B cell (primary cell): ENCODE measurements at places on chromosomes 4 and X.

DNA sequence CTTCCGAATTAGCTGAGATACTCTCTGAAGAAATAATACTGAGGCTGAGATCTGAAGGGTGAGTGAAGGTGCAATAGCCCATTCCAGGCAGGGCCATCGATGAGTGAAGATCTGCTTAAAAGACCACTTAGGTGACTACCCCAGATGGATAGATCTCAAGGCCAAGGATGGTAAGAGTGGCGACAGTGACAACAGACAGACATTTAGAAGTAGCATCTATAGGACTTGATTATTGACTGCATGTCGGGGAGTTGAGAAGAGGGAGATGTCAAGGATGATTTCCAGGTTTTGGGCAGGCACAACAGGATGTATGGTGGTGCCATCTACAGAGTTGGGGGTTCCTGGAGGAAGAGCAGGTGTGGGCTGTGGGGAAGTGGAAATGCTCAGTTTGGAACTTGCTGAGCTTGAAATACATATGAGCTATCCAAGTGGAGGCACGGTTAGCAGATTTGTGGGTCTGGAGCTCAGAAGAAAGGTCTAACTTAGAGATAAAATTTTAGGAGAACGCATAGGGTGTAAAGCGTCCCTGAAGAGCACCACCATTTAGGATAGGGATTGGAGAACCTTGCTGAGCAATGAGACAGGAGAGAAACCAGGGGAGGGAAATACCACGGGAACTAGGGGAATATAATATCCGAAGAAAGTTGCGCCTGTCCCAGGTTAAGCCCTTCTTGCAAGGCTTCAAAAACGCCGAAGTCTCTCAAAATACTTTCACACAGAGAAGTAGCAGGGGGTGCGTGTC is 688 bp downstream of the UFSP2 start:
- peak; percentile 61 for DNase-seq

GRCh38 chr4:134308910-134309309 is 107.3 kb upstream of the PABPC4L start:
- no peak for DNase-seq

GRCh38 chrX:14698790-14699189 is 169.5 kb downstream of the GLRA2 start:
- DNase-seq = no peak

DNA sequence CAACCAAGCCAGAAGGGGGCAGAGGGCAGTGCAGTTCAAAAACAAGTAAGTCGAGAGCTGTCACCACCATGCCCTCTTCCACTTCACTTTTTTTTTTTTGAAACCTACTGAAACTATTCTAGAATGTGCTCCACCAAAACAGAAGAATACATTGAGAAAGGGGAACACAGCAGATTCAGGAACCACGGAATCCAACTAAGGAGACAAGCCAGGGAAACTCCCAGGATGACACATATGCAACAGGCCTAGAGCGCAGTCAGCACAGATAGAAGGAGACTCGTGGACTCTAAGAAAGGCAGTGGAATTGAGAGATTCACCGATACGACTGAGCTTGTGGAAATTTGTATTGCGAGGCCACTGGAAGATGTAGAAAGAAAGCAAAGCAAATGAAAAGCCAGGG is 66.1 kb downstream of the PHKA2 start:
- DNase-seq = no peak

- no peak for DNase-seq
Observed at GRCh38 chrX:17803449-17803848, 57.6 kb downstream of the RAI2 start.

GRCh38 chrX:829145-829544 is 198.6 kb downstream of the SHOX start:
- DNase-seq = no peak

GRCh38 chr4:84381759-84382158 is 117.3 kb downstream of the NKX6-1 start:
- DNase-seq = no peak

GRCh38 chr4:11376571-11376970 is 52.1 kb downstream of the HS3ST1 start:
- no peak for DNase-seq

- DNase-seq = no peak
Observed at GRCh38 chr4:89006307-89006706, 50.7 kb downstream of the FAM13A start.

DNA sequence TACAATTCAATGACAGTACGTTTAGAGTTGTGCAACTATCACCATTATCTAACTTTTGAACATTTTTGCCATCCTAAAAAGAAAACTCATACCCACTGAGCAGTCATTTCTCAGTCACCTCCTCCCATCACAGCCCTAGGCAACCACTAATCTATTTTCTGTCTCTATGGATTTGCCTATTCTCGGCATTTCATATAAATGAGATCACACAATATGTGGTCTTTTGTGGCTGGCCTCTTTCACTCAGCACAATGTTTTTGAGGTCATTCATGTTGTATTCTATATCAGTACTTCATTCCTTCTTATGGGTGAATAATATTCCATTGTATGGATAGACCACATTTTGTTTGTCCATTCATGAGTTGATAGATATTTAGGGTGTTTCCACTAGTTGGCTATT is 103.0 kb downstream of the PPEF1 start:
- DNase-seq = no peak

DNA sequence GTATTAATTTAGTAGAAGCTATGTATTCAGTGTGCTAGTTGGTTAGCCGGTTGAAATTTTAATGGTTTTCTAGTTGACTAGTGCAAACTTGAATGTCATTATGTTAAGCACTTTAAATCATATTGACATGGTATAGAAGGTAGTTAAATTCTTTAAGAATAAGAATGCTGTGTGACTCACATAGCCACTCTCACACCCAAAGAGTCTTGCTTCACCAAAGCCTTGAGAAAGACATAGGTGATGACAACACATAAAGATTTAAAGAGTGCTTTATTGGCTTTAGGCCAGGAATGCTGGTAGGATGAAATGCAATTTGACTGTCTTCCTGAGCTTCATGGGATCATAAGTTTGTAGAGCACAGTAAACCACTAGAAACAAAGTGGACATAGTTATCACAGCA is 85.3 kb downstream of the DCAF8L2 start:
- no peak for DNase-seq

- no peak for DNase-seq
Observed at GRCh38 chrX:73401591-73402266, 45.1 kb upstream of the CDX4 start.

DNA sequence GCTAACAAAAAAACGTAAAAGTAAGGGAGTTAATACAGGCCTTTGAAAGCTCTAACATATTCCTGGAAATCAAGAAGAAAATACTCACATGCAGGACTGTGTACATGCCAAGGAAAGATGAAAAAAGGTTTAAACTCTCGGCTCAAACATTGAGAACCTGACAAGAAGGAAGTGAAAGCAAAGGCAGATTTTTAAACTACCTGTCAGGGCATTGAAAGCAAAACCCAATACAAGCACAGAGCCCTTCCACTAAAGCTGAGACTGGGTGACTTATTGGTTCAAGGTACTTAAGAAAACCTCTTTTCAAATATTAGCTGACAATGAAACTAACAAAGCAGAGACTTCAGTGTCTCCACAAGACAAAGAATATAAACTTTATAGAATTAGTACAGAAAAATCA is 313.0 kb upstream of the GRID2 start:
- no peak for DNase-seq

GRCh38 chr4:87476934-87477333 is 52.2 kb downstream of the SPARCL1 start:
- no peak for DNase-seq

- DNase-seq = peak; percentile 58
Observed at GRCh38 chr4:114807759-114808404, 209.3 kb downstream of the UGT8 start.

- DNase-seq = no peak
Observed at GRCh38 chrX:119013164-119013563, 38.7 kb downstream of the LONRF3 start.

DNA sequence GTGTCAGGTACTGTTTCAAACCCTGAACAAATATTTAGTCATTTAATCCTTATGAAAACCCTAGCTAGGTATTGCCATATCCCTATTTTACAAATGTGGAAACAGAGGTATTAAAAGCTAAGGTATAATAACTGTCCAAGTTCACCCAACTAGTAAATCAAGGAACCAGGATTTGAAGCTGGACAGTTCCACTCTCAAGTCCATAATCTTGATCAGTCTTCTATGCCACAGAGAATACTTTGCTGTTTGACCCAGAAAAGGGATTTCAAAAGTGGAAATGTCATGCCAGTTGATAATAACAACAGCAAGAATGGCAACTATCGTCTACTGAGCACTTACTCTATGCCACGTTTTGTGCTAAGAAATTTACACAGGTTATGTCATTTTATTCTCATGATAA is 90.4 kb upstream of the KIT start:
- DNase-seq = no peak

- DNase-seq = no peak
Observed at GRCh38 chrX:153864561-153865320, 21.2 kb downstream of the L1CAM start.

- DNase-seq = peak; percentile 7
Observed at GRCh38 chr4:183797445-183798300, 107.4 kb upstream of the STOX2 start.

DNA sequence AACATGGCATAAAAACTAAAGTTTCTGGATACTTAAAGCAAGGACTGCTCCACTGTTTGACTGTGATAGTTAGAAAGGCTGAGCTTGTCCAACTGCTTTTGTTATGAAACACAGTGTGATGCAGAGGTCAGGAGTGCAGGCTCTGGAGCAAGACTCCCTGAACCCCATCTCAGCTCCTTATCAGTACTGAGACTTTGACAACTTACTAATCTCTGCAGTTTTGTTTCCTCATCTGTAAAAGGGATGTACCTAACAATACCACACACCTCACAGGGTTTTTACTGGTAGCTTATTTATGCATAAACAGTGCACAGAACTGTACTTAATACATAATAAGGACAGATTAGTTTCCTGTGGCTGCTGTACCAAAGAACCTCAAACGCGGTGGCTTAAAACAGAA is 804.3 kb downstream of the FSTL5 start:
- no peak for DNase-seq

GRCh38 chr4:129788486-129788885 is 692.5 kb downstream of the C4orf33 start:
- DNase-seq = no peak

DNA sequence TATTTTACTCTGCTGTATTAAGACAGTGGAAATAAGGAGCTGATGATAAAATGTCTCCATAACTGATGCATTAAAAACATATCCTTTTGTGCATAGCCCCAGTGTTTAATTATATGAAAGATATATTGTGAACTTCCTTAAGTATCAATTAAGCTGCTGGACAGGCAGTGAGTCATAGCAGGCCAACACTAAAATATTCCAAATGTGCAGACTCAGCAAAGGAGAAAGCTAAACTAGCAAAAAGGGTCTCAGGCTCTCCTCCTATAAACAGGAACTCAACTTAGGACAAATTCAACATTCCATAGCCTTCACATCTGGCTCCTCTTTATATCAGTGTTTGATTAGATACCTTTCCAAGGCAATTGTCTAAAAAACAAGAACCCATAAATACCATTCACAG is 15.6 kb downstream of the TNMD start:
- no peak for DNase-seq

DNA sequence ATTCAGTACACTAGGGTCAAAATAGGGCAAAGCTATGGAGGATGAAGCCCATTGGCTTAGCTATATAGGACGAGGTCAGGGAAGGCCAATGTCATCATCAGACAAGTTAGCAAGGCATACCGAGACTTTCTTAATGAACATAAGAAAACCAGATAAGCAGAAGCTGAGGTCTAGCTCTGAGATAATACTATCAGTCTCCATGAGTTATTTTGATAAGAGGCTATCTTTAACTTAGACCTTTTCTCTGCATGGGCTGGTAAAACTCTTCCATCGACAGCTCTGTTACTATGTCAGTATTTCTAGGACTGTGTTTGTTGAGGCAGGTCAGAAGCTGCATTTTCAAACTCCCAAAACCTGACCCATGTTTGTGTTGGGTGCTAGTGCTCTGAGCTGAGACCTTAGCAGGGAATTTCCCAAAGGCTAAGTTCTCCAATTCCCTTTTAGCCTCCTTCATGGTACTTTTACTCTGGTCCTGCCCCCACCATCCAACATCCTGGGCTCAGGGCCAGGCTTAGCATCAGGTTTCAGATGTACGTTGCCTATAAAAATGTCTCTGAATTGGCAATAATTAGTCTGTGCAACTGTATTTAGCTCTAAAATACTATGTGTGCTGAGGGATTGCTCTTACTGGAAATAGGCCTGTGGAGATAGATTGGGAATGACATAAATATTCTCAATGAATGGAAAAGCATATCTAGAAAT is 29.3 kb upstream of the LRAT start:
- no peak for DNase-seq

GRCh38 chr4:14552119-14552518 is 450.2 kb upstream of the CPEB2 start:
- no peak for DNase-seq

DNA sequence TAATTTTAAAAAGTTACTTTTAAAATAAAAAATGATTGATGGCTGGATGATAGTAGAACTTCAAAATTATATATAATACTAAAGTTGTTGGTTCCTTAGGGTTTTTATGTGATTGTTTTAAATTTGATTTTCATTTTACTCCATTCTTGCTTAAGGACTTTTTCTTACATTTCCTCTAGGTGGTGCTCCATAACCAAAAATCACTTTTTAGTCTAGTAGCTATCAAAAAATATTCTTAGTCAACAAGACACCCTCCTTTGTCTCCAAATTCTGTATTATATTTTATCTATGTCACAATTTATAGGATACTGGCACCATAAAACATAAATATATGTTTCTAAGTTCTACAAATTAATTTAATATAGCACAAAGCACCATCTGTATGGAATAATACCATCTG is 67.2 kb upstream of the BRWD3 start:
- DNase-seq = peak; percentile 21

GRCh38 chr4:152894673-152895072 is 41.5 kb upstream of the FHDC1 start:
- no peak for DNase-seq

- no peak for DNase-seq
Observed at GRCh38 chrX:103293118-103293517, 16.6 kb upstream of the TCEAL5 start.

GRCh38 chr4:137968956-137969678 is 273.0 kb downstream of the SLC7A11 start:
- no peak for DNase-seq

- no peak for DNase-seq
Observed at GRCh38 chr4:10740891-10741620, 56.5 kb upstream of the CLNK start.

DNA sequence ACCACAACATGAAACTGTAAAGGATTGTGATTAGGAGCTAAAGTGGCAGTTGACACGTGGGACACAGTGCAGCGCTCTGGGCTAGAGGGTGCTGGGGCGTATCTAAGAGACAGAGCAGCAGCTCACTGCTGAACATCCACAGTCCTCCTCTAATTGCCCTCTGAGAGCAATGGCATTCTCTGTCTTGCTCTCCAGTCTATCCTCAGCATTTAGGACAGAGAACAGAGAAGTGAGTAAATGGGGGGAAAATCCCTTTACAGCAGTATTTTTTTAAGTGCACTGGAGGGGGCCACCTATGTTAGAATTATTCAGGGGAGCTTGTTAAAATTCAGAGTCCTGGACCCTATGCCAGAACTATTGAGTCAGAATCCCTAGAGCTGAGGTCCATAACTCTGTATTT is 4.2 kb upstream of the TMEM154 start:
- DNase-seq = peak; percentile 67
